ENCODE measurements at places on chromosomes 6 and 20.

DNA sequence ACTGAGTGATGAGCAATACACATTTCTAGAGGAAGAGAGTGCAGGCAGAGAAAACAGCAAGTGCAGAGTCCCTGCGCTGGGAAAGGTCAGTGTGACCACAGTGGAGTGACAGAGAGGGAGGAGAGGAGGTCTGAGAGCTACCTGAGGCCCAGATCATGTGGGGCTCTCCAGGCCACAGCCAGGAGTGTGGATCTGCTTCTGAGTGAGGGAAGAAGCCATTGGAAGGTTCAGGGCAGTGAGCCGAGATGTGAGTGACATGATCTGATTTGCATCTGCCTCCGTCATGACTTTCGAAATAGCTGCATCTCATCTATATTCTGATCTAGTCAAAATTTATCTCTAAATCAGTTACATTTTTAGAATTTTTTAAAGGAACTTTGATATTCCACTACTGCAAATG lies 367.1 kb downstream of the PREX1 start:
- DNase-seq, result no peak

- no peak for DNase-seq
These were observed 56.3 kb downstream of the THEMIS start for GRCh38 chr6:127844529-127844928.

GRCh38 chr20:36574366-36575135 lies 1.2 kb downstream of the TGIF2 start:
- DNase-seq, result no peak

- DNase-seq, result no peak
These were observed 257.6 kb downstream of the NFATC2 start for GRCh38 chr20:51284871-51285270.

DNA sequence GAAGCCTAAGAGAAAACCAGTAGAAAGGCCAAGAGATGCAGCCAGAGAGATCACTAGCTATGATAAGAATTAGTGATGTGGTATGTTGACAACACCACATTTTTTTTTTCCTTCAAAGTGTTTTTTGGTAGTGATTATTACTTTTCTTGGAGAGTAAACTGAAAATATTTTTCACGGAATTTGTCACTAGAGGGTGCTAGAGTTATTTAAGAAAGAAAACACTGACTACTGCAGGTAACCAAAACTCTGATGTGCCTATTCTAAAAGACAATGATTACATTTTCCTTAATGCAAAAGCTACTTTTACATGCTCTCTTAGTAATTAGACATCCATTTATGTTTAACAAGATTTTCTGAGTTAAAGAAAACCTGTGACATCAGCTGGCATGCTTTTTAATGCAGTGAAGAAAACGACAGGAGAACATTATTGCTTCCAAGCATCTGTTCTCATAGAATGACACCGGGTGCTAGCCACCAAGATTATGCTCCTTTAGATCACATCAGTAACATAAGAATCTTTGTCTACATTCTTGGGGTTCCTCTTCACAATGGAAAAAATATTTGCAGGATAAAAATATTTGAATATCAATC lies 28.8 kb downstream of the RWDD2A start:
- DNase-seq, result no peak

DNA sequence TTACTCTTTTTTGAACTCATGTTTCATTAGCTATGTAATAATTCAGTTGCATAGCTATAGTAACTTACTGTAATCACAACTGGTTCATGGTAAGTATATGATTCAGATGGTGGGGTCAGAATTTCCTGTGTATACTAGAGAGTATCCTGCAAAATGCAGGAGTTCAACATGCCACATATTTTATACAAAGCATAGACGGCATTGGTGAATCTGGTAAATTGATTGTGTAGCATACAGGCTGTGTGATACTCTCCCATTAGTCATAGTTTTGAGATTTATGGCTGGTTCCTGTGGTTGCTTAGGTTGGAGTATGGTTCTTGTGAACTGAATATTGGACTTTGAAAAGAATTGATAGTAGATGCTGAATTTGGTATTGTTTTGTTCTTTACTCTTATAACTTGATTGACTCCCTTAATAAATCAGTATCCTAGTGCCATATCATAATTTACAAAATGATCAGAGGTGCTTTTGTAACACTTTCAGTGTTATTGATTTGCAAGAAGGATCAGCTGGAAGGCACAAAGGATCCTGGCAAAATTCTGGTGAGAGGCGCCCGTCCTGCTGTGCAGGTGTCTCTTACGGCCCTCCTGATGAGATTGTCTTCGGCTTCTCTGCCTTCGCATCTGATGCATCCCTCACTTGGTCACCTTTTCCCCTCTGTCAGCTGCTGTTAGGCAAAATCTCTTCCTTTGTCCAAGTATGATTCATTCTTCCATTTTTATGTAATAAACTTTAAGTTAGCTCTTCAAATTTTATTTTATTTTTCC lies 22.6 kb downstream of the SNX9 start:
- DNase-seq, result no peak

DNA sequence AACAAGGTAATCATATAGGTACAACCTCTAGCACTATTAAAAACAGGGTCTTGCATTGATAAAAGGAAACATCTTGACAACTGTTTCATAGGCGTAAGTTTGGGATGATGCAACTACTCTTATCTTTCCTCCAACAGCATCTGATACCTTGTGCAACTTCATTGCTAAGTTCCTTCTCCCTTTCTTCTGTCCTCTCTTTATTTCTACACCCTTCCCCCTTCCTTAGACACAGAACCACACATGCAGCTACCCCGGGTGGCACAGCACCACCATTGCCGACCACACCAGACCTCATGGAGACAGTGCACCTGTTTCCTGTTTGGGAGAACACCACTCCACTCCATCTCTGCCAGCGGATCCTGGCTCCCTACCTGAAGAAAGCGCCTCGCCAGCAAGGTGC lies 14.4 kb downstream of the MYB start:
- DNase-seq, result no peak

All from activated T-helper 1 cell treated with Interleukin-2 at 50 U/mL for 16 hours (primary cell).